CD8-positive, alpha-beta memory T cell (primary cell): ENCODE measurements at places on chromosomes 2 and 18. TPM values are rescaled to one million over a fixed set of nuclear protein-coding genes. Genes with fewer than 3 reads are reported as not detected.

DNA sequence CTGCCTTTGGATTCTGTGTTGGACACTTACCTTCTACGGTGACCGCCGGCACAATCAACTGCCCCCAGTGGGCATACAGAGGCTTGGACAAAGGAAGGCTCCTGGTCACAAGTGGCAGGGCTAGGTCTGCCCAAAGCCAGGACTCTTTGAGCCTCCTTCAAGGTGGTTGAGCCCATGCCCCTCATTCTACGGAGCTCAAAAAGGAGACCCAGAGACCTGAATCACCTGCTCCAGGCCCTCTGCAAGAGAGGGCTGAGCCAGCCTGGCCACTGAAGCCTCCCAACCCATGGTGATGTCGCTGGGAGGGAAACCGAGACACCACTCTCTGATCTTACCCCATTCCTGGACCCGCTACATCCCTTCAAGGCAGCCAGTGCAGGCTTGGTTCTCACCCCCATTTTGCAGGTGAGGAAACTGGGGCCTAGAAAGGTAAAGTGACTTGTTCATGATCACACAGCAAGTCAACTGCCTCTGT is 87.9 kb downstream of the INHBB start:
- DNase-seq, result no peak

- DNase-seq, result peak; percentile 30
Measured at GRCh38 chr18:63994783-63995399, 25.0 kb downstream of the SERPINB8 start.

Gene LRATD1
- total RNA-seq, result not detected

Gene ADNP2
- total RNA-seq, result 18.9 TPM

Gene INPP5D
- 49.3 TPM for total RNA-seq

DNA sequence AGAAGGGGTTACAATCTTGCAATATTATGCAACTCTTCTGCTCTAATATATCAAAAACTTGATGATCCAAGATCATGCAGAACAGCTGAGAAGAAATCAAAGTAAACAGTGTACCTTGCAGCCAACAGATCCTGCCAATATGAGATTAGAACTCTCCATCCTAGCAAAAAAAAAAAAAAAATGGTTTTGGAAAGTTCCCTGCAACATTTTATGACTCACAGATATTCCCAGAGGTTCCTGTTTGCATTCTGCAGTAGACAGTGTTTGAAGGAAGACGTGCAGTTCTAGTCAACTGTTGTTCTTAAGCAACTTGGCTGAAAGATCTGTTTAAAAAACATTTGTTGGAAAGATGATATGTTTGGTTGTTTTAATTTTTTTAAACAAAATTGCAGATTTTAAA is 103.6 kb upstream of the WDR75 start:
- DNase-seq, result no peak

DNA sequence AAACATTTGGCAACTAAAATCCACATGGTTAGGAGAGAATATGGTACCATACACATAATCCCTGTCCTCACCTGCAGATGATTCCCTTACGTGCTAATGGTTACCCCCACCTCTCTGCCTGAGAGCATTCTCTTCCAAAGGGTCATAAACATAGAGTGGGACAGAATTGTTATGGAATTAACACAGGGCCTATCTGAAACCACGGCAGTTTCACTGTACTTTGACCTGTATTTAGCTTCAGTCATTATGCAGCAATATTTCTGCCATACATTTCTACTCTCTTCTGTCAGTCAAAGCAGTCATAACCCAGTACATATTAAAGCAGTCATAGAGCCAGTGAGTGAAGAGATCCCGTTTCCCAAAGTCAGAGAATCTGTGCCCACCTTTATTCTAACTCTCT is 1128.9 kb upstream of the NXPH2 start:
- DNase-seq, result no peak

- no peak for DNase-seq
Measured at GRCh38 chr2:206020171-206020570, 65.8 kb downstream of the INO80D start.

Gene MAP3K19
- not detected for total RNA-seq
